ENCODE measurements at places on chromosomes 6 and 20. TPM values are rescaled to one million over a fixed set of nuclear protein-coding genes. Genes with fewer than 3 reads are reported as not detected.
A peak's percentile ranks its signal among the peaks of the same experiment; 100 is the strongest.

DNA sequence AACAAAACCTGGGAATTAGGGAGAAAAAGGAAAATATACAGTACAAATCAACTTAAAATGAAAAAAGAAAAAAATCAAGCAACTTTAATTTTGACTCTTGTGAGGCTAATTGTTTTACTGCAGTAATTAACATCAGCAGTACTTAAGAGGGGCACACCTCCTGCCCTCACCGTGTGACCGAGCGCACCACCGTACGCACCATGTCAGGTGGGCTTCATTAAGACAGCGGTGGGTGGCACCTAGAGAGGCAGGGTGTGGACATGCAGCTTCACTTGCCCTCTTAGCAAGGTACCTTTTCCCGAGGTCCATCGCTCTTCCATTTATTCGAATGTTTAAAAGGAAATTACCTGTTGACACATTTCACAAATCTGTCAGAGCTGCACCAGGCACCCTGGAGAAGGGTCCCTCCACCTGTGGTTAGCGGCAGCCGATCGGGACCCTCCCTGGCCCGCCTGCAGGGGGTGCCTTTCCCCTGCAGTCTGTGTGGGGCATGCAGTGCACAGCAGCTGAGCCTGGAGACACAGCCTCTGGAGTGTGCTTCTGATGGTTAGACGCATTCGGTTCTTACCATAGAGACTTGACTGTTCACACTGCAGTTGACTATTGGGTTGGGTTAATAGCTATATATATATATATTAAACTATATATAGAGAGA is 184.1 kb downstream of the TMEM242 start:
- peak; percentile 88 for DNase-seq
- no peaks in the 10 kb centered on the region for H3K27me3 ChIP-seq
- peaks cover 56% of the 10 kb centered on the region for H3K36me3 ChIP-seq

- H3K36me3 ChIP-seq = no peaks in the 10 kb centered on the region
- H3K27me3 ChIP-seq = no peaks in the 10 kb centered on the region
- no peaks in the 10 kb centered on the region for H3K4me1 ChIP-seq
- H3K4me3 ChIP-seq = no peak overlapping the region
- peak overlapping the region; percentile 19 for H3K27ac ChIP-seq
Measured at GRCh38 chr6:140956571-140957369, 1176.0 kb upstream of the GJE1 start.

- no peaks in the 10 kb centered on the region for H3K4me1 ChIP-seq
- H3K27ac ChIP-seq = no peak overlapping the region
- no peak for DNase-seq
- no peaks in the 10 kb centered on the region for H3K36me3 ChIP-seq
- no peak overlapping the region for H3K4me3 ChIP-seq
Measured at GRCh38 chr6:723540-723939, 30.6 kb upstream of the EXOC2 start.

DNA sequence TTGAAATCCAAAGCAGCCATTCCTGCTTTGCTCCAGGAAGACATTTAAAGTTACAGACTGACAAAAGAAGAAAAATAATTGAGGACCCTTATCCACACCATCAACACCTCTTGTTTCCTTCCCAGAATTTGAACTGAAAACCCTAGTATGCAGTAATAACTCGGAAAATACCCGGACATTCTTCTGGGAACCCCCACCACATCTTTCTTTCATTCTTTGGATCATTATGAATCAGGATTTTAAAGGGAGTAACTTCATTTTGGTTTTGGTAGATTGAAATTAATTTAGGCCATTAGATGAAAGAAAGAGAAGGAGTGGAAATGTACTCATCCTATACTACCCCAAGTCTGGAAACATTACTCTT is 213.8 kb upstream of the MARCKS start:
- no peak overlapping the region for H3K27ac ChIP-seq
- no peak for DNase-seq
- H3K4me1 ChIP-seq = peaks cover 4% of the 10 kb centered on the region
- no peaks in the 10 kb centered on the region for H3K36me3 ChIP-seq
- H3K4me3 ChIP-seq = peak overlapping the region; percentile 50

DNA sequence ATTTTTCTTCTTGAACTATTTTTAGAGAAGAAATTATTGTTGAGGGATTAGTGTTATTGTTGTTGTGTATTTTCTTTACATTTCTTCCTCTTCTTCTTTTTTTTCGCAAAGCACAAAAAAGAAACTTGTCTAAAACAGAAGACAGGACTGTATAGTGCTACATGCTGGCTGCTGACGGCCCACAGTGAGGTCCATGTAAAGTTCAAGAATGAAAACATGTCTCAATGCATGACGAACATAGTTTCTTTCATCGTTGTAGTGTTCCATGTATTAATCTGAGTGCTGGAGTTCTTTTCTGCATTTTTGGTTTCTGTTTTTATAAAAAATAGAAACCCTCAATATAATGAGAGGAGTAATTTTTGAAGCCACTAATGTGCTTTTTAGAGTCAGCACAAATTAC is 462.9 kb upstream of the MARCKS start:
- DNase-seq = no peak
- H3K36me3 ChIP-seq = no peaks in the 10 kb centered on the region
- no peak overlapping the region for H3K4me3 ChIP-seq
- no peaks in the 10 kb centered on the region for H3K27me3 ChIP-seq
- no peak overlapping the region for H3K27ac ChIP-seq
- H3K4me1 ChIP-seq = no peaks in the 10 kb centered on the region

The TRIM31 gene
- not detected for total RNA-seq

DNA sequence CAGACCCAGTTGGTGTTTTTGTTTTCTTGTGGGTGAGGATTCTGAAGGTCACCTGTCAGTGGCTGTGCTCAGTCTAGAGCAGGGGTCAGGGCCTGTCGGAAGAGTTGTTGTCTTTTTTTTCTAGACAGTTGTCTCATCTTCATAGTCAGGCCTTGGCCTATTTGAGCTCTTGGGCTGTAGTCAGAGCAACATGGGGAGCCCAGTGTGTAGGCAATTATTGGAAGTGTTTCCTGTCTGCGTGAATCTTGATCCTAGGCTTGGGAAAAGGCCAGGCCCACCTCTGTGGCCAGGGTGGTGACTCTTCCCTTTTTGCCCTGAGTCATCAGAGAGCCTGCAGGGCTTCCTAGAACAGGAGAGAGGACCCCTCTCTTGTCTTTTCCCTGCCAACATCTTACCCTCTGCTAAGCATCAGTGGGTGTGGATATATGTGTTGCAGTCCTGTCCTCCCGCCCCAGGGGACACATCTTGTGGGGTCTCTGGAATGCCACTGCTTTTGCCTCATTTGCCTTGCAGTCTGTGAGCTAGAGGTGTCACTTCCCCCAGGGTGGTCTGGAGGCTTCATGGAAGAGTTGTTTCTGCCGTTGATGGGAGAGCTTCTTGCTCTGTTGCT is 11.4 kb downstream of the TJAP1 start:
- H3K4me1 ChIP-seq = no peaks in the 10 kb centered on the region
- no peak for DNase-seq
- H3K27me3 ChIP-seq = no peaks in the 10 kb centered on the region
- no peak overlapping the region for H3K4me3 ChIP-seq

GRCh38 chr20:19835533-19836222 is 77.6 kb downstream of the RIN2 start:
- no peaks in the 10 kb centered on the region for H3K4me1 ChIP-seq
- H3K27me3 ChIP-seq = no peaks in the 10 kb centered on the region
- no peak overlapping the region for H3K4me3 ChIP-seq
- H3K36me3 ChIP-seq = no peaks in the 10 kb centered on the region
- H3K27ac ChIP-seq = no peak overlapping the region
- DNase-seq = peak; percentile 55

DNA sequence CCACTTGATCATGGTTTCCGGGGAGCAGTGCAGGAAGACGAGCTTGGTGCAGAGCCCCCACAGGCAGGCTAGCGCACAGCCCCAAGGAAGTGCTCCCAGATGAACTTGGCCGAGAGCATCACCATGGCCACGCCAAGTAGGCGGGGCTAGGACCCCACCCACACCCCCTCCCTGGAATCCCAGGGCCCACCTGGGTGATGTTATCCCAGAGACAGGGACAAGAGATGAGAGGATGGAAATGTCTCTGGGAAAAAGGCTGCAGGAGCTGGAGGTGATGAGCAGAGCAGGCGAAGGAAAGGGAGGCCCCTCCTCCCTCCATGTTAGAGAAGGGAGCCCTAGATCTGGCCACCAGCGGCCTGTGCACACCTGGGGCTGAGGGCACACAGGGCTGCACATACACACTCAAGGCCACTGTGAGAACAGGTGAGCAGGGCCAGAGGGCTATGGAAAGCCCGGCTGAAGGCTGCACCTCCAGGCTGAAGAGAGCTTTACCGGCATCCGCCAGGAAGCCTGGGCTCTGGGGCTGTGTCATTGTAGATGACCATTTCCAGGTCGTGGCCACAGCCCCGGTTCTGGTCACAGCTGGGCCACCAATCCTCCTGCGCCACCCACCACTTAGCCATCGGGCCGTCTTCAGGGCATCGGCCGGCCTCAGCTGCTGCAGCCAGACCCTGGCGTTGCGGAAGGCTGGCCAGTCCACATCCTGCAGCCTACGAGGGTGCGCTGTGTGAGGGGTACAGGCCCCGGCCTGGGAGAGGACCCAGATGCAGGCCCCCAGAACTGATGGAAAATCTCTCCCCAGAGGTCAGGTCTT is 24.9 kb downstream of the NPEPL1 start:
- H3K4me1 ChIP-seq = no peaks in the 10 kb centered on the region
- peak overlapping the region; percentile 83 for H3K27ac ChIP-seq
- no peaks in the 10 kb centered on the region for H3K27me3 ChIP-seq
- H3K4me3 ChIP-seq = no peak overlapping the region
- no peaks in the 10 kb centered on the region for H3K36me3 ChIP-seq

The CALHM4 gene
- total RNA-seq = not detected

DNA sequence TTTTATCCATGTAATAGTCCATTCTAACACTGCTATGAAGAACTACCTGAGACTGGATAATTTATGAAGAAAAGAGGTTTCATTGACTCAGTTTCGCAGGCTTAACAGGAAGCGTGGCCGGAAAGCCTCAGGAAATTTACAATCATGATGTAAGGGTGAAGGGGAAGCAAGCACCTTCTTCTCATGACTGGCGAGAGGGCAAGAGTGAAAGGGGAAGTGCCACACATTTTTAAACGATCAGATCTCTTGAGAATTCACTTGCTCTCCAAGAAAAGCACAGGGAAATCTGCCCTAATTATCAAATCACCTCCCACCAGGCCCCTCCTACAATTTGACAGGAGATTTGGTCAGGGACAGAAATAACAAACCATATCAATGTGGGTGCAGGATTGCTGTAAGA is 859.7 kb downstream of the EPHA7 start:
- H3K27me3 ChIP-seq = no peaks in the 10 kb centered on the region
- H3K27ac ChIP-seq = no peak overlapping the region
- no peaks in the 10 kb centered on the region for H3K36me3 ChIP-seq
- H3K4me3 ChIP-seq = no peak overlapping the region
- DNase-seq = no peak
- no peaks in the 10 kb centered on the region for H3K4me1 ChIP-seq

GRCh38 chr6:92586236-92586977 is 833.0 kb downstream of the EPHA7 start:
- H3K27me3 ChIP-seq = no peaks in the 10 kb centered on the region
- DNase-seq = no peak
- no peaks in the 10 kb centered on the region for H3K4me1 ChIP-seq
- H3K36me3 ChIP-seq = no peaks in the 10 kb centered on the region
- H3K27ac ChIP-seq = no peak overlapping the region

GRCh38 chr6:10138917-10139316 is 276.0 kb downstream of the TFAP2A start:
- DNase-seq = no peak
- H3K36me3 ChIP-seq = no peaks in the 10 kb centered on the region
- H3K4me3 ChIP-seq = no peak overlapping the region
- no peaks in the 10 kb centered on the region for H3K4me1 ChIP-seq

GRCh38 chr6:110307368-110307767 is 50.8 kb downstream of the METTL24 start:
- H3K27ac ChIP-seq = no peak overlapping the region
- H3K36me3 ChIP-seq = no peaks in the 10 kb centered on the region

- no peak overlapping the region for H3K27ac ChIP-seq
- H3K4me1 ChIP-seq = no peaks in the 10 kb centered on the region
- H3K36me3 ChIP-seq = no peaks in the 10 kb centered on the region
- H3K4me3 ChIP-seq = no peak overlapping the region
- DNase-seq = no peak
- no peaks in the 10 kb centered on the region for H3K27me3 ChIP-seq
Measured at GRCh38 chr6:116447496-116448011, 13.6 kb upstream of the CALHM6 start.

DNA sequence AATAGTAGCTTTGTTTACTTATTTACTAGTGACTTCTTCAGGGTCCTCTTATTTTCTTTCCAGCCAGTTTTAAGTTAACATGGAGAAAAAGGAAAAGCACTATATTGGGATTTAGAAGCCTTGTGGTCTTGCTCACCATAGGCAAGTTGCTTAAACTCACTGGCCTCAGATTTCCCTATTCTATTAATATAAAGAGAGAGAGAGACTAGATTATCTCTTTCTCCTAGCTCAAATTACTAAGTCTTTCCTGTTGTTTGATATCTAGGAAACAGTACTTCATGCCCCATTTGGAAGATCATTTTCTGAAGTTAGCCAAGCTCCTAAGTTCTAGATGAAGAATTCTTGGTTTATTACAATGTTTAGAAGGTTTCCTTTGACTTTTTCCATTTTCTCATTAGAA is 32.5 kb downstream of the CTNNBL1 start:
- no peak for DNase-seq
- peak overlapping the region; percentile 41 for H3K4me3 ChIP-seq
- H3K36me3 ChIP-seq = no peaks in the 10 kb centered on the region
- peaks cover 41% of the 10 kb centered on the region for H3K4me1 ChIP-seq

The ABHD16B gene
- total RNA-seq = not detected
